ENCODE measurements at places on chromosomes 16 and 17. TPM values are rescaled to one million over a fixed set of nuclear protein-coding genes. Genes with fewer than 3 reads are reported as not detected.

Gene C1QL1
- polyA plus RNA-seq: 14.3 TPM

Gene SPIRE2
- 55.2 TPM for polyA plus RNA-seq

Gene SHISA6
- 0.24 TPM for polyA plus RNA-seq

Gene NUBP2
- 39.4 TPM for polyA plus RNA-seq

Gene KAT8
- 57.7 TPM for polyA plus RNA-seq

Gene OR3A3
- polyA plus RNA-seq: not detected

Gene ADCY7
- polyA plus RNA-seq: 10.0 TPM

Gene UNC13D
- polyA plus RNA-seq: 55.8 TPM

Gene WFIKKN1
- polyA plus RNA-seq: 1.6 TPM

- no peak for DNase-seq
These were observed 21.1 kb downstream of the MEOX1 start for GRCh38 chr17:43640491-43641252.

GRCh38 chr17:37698132-37698910, 46.5 kb downstream of the HNF1B start:
- DNase-seq: no peak

DNA sequence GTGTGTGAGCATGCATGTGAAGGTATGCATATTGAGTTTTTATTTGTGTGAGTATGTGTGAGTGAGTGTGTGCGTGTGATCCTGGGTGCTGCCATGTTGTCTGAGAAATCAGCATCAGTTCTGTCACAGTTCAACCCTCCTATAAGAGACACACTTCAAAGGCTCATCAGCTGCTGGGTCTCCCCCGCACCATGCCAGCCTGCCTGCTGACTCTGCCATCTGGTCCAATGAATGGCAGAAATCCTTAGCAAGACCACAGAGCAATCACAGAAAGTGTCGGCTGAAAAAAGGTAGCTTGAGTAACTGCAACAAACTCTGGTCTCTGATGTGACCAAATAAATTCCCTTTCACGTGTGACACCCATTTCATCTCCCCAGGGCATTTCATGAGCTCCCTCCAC, 381.8 kb upstream of the MAF start:
- DNase-seq: no peak

GRCh38 chr16:27404163-27404823, 2.3 kb downstream of the IL21R start:
- no peak for DNase-seq

GRCh38 chr17:30210901-30211300, 24.6 kb downstream of the SLC6A4 start:
- no peak for DNase-seq

DNA sequence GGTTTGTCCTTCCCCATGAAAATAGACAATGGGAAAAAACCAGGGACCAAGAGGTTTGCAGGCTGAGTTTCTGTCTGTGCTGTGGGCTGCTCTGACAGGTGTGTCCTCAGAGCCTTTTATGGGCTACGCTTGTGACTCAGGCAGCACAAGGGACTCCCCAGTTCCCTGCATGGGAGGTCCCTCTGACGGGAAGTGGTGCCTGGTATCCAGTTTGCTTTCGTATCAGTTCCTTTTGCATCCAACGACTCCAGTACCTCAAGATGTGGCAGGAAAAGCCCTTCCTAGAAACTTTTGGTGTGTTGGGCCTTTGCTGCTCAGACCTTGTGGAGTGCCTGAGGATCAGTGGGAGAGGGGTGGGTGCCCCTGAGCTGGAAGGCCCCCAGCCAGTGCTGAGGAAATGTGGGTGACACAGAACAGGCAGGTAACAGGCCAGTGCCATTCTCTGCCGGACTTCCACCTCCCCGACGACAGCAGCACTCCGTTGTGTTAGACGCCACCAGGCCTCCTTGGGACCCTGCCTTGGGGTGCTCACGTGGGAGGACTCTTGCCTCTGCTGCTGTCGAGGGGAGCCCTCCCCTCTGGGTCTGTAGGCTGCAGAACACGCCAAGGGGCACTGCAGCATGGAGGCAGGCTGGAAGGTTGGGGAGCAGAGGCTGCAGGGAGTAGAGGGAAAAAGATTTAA, 38.4 kb upstream of the IRF8 start:
- no peak for DNase-seq

DNA sequence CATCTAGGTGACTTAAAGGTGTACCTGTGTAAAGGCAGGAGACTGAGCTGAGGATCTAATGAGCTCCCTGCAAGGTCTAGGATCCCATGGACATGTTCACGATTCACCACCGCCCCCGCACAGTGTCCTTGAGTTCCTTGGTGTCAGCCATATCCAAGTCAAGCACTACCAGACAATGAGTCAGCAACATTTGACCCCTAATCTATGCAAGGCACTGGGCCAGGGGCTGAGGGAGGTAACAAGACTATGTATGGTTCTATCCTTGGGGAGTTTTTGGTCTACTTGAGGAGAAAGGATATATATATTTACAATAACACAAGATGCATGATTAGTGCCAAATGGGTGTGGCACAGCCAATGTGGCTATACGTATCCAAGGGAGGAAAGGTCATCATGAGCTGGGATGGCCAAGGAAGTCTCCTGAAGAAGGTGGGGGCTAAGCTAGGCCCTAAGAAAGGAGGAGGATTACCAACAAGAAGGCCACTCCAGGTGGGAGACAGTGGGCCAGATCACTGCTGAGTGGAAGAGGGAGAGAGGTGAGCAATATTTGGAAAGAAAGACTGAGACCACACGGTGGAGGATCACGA, 35.0 kb downstream of the ITGB3 start:
- DNase-seq: no peak

GRCh38 chr16:69270395-69270794, 40.8 kb upstream of the VPS4A start:
- no peak for DNase-seq

GRCh38 chr17:77492446-77493237, 351.9 kb downstream of the SEC14L1 start:
- no peak for DNase-seq

DNA sequence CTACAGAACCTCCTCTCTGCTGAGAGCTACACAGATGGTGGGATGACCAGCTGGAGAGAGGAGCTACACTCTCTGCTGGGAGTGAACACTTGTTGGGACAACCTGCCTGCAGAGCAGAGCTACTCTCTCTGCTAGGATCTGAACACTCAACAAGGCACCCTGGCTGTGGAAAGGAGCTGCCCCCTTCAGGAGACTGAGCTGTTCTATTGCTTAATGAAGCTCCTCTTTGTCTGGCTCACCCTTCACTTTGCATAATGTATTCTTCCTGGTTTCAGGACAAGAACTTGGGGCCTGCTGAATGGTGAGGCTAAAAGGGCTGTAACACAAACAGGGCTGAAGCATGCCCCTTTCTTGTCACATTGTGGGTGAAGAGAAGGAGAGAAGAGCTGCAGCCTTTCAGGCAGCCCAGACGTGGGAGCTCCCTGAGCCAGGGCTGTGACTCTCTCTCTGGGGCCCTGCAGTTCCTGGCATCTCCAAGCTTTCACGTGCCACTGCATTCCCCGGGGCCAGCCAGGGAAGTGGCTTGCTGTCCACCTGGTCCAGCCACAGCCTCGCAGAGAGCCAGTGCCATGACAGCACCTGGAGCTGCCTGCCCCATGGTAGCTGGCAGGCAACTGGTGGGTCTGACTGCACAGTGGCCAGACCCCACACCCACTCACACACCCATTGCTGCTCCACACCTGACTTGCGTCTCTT, 272.8 kb upstream of the KCNJ16 start:
- DNase-seq: no peak

DNA sequence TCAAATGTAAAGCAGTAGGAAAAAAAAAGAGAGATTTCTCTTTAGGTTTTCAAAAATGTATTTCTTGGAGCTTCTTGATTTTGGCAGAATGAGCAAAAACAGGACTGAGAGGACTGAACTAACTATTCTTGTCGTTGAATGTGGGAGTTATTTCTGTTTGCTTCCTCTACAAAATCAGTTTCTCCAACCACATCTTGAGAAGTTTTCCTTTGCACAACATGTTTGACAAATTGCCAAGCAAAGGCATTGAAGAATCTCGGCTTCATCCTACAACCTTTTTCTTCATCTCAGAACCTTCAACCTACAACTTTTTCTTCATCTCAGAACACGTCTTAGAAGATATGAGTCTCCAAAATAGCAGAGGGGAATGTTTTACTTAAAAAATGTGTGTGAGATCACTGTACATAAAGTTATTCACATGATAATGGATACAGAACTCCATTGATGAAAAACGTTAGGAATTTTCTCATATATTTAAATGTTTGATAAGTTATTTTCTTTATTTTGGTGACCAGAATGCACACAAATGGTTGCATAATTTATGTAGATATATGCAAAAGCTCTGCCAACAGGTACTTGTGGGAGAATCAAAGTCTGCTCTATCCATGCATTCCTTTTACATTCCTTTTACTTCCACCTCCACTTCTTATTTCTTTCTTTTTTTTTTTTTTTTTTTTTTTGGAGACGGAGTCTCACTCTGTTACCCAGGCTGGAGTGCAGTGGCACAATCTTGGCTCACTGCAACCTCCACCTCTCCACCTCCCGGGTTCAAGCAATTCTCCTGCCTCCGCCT, 370.0 kb downstream of the KCNJ2 start:
- DNase-seq: no peak

DNA sequence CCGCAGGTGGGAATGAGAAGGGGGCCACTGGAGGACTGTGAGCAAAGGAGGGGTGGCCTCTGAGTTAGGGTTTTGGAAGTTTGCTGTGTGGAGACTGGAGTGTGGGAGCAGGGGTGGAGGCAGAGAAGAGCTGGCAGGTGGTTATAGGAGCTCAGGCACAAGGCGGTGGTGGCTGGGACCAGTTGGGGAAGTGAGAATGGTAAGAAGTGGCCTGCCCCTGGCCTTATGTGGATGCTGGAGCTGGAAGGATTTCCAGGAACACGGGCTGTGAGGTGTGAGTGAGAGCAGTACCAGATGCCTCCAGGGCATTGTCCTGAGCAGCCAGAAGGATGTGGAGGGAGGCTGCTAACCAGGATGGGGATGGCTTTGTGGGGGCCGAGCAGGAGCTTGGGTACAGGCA, 277.2 kb downstream of the SNX29 start:
- no peak for DNase-seq

DNA sequence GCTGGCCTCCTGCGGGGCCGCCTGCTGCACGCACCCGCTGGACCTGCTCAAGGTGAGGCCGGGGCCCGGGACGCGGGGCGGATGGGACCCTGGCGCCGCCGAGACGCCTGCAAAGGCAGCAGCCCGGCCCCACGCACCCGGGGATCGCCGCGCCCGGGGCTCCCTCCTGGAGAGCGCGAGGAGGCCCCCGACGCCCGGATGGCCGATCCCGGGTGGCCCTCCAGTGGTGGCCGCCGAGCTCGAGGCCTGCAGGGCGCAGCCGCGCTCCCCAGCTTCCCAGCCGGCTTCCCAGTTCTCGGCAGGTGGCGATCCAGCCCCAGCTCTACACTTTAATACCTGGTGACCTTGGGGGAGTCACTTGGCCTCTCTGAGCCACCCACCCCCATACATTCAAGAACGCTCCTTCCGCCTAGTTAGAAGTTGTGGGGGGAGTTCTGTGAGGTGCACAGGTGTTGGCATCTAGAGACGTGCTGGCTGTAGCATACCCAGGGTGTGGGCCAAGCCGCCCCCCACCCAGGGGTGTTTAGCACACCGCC, 452 bp downstream of the SLC25A10 start:
- DNase-seq: no peak

DNA sequence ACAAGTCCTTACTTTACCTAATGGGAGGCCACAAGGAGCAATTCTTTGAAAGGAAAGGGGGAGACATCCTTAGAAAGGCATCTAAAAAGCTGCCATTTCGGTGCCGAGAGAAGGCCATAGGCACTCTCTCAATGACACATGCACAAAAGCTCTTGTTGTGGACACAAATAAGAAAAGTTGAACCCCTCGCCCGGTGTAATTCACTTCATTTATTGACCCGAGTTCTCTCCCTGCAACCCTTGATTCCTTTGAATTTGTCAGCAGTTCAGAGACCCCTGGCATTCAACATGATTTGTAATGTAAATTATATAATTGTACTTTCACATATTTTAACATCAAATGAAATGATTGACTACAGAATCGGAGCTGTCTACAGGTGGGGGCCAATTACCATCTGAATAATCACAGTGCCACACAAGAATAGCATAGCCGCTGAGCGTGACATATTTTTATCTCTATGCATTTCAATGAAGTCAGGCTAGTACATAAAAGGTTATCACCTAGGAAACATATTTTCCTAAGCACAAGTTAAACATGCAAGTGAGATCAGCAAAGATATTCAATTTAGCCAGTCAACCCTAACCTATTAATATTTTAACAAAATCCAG, 66.7 kb downstream of the IRX6 start:
- no peak for DNase-seq

DNA sequence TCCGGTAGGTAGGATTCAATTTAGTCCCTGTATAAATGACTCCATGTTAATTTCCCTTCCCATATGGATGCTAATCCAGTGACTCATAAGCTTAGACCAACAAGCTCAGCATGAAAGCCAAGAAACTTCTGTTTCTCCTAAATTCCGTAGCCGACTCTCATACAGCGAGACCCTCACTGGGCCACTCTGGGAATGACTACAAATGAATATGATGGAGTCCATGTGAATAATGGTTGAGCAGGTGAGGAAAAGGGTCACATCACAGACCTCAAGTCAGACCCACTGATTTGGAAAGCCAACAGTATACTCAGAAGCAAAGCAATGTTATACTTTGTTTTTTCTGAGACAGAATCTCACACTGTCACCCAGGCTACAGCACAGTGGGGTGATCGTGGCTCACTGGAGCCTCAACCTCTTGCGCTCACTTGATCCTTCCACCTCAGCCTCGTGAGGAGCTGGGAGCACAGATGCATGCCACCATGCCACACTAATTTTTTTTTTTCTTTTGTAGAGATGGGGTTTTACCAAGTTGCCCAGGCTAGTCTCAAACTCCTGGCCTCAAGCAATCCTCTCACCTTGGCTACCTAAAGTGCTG, 14.6 kb downstream of the RSL1D1 start:
- DNase-seq: no peak

DNA sequence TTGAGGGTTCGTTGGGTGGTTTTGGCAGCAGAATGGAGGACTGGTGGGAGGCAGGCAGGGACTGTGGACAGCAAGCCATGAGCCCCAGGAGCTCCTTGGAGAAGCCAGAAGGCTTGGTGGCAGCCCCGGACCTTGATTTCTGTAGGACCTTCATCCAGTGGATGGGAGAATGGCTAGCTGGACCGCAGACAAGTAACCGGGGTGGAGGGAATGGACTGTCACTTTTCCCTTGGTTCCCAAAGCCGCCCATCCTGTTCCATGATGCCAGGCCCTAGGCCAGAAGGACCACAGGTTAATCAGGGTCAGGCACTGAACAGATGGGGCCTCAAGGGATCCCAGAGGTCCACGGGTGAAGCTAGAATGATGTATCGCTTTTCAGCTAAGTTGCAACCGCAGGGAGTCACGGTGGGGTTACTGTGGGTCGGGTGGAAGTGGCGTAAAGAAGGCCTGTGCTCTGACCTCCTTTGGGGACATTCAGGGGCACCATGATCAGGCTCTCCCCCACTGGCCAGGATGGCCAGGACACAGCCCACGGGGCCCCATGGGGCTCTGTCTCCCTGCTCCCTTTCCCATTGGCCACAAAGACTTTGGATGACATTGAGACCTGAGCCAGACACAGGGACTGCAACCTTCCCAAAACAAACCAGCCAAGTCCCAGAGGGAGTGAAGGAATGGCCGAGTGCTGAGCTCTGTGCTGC, 66.9 kb upstream of the MRTFB start:
- DNase-seq: no peak

- no peak for DNase-seq
These were observed 11.2 kb upstream of the SPN start for GRCh38 chr16:29651774-29652349.

GRCh38 chr17:16877099-16877498, 94.8 kb downstream of the TNFRSF13B start:
- DNase-seq: no peak

- peak; percentile 30 for DNase-seq
These were observed 166.3 kb downstream of the ANKFN1 start for GRCh38 chr17:56319531-56319930.

GRCh38 chr17:50108556-50108955, 13.4 kb downstream of the PDK2 start:
- no peak for DNase-seq
